ENCODE measurements at places on chromosomes 7 and 10.

GRCh38 chr7:74404741-74405140 lies 49.0 kb upstream of the GTF2IRD1 start:
- no peak for DNase-seq

DNA sequence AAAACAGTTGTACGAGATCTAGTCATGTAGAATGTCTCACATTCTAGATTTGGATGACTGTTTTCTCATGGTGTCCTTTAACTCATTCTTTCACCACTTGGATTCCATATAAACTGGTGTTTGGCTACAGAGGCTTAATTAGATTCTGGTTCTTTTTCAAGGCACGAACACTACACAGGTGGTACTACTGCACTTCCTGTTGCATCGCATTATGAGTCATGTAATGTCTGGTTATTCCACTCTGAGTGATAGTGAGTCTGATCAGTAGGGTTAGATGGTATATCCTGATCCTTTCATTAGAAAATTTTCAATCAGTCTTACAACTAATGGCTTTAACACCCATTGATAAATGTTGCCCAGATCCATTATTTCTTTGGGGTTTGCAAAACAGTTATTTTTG lies 11.2 kb upstream of the AKAP9 start:
- no peak for DNase-seq

DNA sequence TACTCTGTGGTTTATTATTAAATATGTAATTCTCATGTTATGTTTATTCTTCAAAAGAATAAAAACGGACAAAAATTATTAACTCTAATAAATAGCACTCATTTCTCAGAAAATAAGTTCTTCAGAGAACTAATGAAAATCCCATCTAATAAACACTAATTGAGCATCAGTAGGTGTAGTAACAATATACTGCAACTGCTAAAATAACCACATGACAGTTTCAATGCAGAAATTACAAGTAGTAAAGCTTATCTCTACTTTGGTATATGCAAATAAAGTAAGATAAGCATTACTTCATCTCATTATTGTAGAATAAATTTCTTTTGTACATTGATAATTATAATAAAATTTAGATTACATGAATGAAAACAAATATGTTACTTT lies 56.4 kb upstream of the DKK1 start:
- DNase-seq: no peak

DNA sequence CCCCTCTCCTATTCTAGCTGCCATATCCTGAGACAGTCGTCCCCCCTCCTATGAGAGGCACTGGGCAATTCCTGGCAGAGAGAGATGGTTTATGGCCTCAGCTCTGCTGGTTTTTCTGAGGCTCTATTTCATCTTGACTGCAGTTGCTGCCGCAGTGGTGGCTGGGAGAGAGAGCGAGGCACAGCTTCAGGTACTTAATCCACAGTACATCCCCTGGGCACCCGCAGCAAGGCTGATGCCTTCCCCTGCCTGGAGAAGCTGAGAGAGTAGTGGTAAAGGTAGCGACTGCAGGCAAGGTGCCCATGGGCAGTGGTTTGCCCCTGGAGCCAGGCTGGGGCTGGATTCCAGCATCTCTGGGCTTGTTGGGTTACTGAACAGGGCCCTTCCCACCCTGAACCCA lies 324.7 kb downstream of the RPS24 start:
- DNase-seq: no peak

GRCh38 chr7:37751096-37751495 lies 67.5 kb downstream of the GPR141 start:
- no peak for DNase-seq

- DNase-seq: no peak
These were observed 80.2 kb downstream of the RBM20 start for GRCh38 chr10:110724116-110724921.

DNA sequence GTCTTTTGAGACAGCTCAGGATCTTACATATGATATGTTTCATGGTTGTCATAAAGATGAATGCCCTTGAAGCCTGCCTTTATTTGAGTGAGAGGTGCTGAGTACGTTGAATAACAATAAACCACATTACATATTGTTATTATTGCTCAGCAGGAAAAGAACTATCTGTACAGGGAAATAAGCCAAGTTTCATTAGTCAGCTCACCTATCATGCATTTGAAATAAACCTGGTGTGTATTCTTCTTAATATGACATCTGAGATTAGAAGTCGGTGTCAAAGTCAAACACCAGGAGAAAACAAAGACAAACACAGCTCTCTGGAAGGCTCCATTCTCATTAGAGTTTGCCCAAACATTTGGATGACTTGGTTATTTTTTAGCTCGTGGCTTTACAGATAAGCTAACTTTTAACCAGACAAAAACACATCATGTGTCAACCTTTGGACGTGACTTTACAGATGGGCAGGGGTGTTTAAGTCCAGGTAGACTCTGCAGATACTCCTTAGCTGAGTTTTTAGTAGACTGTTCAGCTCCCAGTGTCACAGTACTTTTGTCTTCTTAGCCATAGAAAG lies 71.2 kb upstream of the AOAH start:
- no peak for DNase-seq

- DNase-seq: no peak
These were observed 44.5 kb upstream of the CDK1 start for GRCh38 chr10:60733826-60734225.

DNA sequence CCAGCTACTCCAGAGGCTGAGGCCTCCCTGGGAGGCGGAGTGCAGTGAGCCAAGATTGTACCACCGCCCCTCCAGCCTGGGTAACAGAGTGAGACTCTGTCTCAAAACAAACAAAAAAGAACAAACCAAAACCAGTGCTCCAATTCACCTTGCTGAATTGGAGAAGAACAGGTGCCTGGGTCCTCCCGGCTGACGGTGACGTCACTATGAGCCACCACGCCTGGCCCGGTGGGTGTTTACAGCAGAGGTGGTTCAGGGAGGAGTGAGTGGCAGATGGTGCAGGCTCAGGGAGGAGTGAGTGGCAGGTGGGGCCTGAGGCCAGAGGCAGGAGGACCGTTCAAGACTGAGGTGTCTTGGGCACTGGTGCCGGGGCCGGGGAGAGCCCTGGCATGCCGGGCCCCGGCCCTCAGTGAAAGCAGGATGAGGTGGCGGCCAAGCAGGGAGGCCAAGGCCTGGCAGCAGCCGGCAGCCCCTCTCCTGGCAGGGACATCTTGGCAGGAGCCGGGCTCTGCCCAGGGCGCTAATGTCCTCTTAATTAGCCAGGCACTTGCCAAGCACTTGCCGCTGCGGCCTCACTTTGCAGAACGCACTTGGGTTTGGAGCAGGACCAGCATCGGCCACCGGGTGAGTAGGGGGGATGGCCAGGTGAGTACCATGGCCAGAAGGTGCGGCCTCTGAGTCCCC lies 162.8 kb upstream of the TNRC18 start:
- DNase-seq: no peak

GRCh38 chr10:70557086-70557845 lies 45.3 kb downstream of the PRF1 start:
- no peak for DNase-seq

GRCh38 chr10:111079781-111080180 lies 3.0 kb downstream of the ADRA2A start:
- DNase-seq: no peak

DNA sequence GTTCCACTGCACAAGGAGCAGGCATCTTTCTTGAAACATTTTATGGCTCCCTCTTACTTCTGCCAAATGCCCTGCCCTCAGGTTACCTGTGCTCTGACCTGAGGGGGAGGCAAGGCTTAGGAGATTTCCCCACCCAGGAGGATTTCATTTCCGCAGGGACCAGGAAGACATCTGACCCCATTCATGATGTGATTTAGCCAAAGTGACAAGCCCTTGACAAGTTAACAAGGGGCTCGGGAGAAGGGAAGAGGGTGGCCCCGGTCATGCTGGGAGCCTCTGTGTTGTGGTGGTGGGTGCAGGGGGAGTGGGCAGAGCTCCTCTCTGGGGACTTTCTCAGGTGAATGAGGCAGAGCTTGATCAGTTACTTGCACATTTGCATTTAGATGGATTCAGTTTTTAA lies 18.9 kb downstream of the GIMAP5 start:
- no peak for DNase-seq

DNA sequence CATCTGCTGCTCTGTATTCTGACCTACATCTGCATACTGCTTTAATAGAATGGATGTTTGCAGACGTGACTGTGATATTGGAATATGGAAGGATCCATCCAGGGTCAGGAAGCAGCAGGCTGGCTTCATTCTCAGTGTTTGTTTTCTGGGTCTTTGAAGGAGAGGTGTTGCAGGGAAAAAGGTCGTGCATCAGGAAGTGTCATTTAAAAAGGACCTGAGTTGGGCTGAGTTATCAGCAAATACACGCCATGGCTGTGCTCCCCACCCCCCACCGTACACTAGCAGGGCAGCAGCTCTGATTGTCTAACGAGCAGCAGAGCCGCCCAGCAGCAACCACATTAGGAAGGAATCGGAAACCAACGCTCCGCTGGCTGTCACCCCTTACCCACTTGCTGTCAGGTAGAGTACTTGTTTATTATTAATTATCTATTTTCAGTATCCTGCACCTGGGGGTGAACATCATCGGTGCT lies 63.1 kb upstream of the STEAP1B start:
- no peak for DNase-seq

DNA sequence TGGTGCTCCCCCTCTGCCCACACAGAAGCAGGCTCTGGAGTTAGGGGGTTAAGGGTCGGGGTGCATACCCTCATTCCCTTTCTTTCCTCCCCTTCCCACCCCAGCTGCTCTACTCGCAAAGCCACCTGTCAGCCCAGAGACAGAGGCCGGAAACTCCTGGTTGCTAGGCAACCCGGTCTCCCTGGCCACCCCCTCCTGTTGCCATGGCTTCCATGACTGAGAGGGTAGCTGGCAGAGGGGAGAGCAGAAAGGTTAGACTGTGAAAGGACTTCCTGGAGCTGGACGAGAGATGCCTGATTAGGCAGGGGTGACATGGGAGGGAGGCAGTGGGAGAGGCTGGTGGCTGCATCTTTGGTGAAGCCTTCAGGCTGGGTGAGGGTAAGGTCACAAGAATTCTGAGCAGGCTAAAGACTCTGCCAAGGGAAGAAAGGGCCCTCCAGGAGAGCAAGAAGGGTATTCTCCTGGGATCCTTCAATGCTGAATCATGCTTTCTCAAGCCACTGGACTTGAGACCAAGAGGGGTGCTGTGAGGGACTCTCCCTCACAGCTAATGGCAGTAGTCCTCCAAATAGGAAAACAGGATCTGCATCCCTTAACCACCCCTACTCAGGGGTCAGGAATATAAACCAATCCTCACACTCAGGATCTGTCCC lies 5.4 kb downstream of the PSD start:
- no peak for DNase-seq

DNA sequence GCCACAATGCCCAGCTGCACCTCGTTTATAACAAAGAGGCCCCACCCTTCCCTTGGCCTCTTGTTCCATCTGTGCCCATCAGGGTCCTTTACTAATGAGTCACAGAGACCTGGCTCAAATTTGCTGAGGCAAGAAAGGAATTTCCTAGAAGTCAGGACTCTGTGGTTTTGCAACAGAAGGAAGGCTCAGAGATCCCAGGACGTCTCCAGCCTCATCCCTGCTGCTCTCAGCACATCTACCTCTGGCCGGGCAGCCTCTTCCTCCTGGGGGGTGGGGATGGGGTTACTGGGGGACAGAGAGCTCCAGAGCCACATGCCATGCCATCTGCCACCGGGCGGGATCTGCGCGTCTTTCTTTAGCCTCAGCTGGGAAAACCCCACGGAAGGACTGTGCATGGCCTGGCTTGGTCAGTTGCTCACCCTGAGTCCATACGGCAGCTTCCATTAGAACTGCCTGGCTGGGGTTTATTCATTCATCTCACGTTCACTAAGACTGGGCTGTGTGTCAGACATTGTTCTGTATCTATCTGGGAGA lies 41.9 kb upstream of the PSMG3 start:
- DNase-seq: no peak

- no peak for DNase-seq
These were observed 455.3 kb downstream of the REEP3 start for GRCh38 chr10:63976538-63976937.

DNA sequence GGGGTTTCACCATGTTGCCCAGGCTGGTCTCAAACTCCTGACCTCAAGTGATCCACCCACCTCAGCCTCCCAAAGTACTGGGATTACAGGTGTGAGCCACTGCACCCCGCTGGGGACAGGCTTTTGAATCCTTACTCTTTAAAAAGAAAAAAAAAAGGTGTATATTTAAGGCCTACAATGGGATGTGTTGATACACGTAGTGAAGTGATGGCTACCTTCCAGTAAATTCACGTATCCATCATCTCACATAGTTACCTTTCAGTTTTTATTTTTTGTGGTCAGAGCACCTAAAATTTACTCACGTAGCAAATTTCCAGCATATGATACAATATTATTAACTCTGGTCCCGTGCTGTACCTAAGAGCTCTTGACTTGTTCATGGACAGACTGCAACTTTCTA lies 119.5 kb upstream of the INSYN2A start:
- no peak for DNase-seq

DNA sequence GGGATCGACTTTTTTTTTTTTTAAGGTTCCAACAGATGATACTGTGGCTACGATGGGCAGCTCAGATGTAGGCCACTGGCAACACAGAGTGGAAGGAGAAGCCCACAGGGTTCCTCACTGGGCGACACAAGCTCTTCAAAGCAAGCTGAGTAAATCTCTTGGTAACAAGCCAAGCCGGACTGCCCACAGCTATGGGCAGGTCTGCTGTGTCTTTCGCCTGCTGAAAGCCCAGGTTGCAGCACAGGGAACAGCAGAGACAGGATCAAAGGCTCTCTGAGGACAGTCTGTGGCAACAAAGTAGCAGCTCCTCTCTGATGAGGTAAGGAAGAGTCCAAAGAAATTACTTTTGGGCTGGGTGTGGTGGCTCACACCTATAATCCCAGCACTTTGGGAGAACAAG lies 83.6 kb downstream of the KCNMA1 start:
- no peak for DNase-seq

- no peak for DNase-seq
These were observed 46.4 kb downstream of the ANK3 start for GRCh38 chr10:60343254-60343653.

DNA sequence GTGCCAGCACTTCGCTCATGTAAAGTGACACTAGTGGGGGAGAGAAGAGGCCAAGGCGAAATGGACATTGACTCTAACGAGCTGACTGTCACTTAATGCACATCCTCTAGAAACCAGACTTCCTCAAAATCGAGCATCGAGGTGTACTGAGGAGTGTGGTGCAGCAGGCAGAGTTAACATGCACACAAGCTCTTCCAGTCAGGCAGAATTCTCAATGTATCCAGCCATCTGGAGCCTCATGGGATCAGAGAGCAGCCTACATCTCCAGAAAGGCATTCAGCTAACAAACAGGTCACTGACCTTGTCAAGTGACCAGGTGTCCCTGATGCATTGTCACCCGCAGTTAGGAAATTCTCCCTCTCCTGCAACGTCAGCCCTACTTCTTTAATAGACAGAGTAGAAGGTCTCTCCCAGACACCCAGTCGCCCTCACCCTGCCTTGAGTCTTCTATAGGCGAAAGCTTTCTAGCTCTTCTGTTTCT lies 259.8 kb upstream of the AOAH start:
- DNase-seq: no peak
